ENCODE measurements at places on chromosomes 2 and 18. TPM values are rescaled to one million over a fixed set of nuclear protein-coding genes. Genes with fewer than 3 reads are reported as not detected.

DNA sequence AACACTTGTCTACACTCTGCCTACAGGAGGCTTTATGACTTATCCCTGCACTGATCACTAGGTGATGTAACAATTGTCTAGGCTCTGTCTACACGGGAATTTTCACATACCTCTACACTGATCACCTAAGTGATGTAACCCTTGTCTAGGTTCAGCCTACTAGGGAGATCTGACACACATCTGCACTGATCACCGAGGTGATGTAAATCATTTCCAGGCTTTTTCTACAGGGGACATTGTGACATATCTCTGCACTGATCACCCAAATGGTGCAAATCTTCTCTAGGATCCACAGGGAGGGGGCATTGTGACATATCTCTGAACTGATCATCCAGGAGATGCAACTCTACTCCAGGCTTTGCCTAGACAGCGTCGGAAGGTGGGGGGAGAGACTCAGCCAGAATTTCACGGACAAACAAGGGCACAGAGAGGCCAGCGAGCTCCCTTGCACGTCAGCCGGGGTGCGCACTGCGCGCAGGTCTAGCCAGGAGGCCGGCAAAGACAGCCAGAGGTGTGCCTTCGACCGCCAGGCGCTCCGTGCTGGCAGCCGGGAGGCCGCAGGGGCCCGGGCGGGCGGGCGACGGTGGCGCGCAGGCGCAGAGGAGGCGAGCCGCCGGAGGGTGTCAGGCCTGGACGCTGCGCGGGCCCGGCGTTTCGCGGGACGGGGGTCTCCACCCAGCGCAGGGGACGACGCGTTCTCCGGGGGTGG lies 46.9 kb upstream of the USP14 start:
- no peaks in the 10 kb centered on the region for H3K27me3 ChIP-seq
- no peak overlapping the region for H3K27ac ChIP-seq
- DNase-seq: peak; percentile 78
- H3K4me1 ChIP-seq: no peaks in the 10 kb centered on the region
- H3K4me3 ChIP-seq: peak overlapping the region; percentile 39

DNA sequence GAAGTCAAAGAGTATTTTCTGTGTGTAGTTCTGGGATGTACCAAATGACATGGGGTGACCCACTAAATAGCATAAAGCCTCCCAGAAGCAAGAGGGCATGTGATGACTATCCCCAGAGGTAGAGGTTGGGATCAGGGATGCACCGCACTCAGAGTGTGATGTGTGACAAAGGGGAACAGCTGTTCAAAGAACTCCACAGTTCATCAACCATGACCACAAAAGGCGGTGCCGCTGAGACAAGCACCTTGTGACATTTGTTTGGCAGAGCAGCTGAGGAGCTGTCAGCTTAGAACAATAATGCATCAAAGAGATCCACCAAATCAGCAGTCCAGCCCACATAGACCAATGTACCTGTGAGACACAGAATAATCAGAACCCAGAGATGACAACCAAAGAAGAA lies 81.3 kb downstream of the VWC2L start:
- H3K36me3 ChIP-seq: no peaks in the 10 kb centered on the region
- no peak overlapping the region for H3K4me3 ChIP-seq
- H3K27ac ChIP-seq: no peak overlapping the region

GRCh38 chr2:242060212-242060835 lies 190.8 kb downstream of the RTP5 start:
- no peaks in the 10 kb centered on the region for H3K36me3 ChIP-seq
- no peaks in the 10 kb centered on the region for H3K27me3 ChIP-seq
- H3K4me1 ChIP-seq: peaks cover 4% of the 10 kb centered on the region
- no peak overlapping the region for H3K27ac ChIP-seq
- H3K4me3 ChIP-seq: no peak overlapping the region

DNA sequence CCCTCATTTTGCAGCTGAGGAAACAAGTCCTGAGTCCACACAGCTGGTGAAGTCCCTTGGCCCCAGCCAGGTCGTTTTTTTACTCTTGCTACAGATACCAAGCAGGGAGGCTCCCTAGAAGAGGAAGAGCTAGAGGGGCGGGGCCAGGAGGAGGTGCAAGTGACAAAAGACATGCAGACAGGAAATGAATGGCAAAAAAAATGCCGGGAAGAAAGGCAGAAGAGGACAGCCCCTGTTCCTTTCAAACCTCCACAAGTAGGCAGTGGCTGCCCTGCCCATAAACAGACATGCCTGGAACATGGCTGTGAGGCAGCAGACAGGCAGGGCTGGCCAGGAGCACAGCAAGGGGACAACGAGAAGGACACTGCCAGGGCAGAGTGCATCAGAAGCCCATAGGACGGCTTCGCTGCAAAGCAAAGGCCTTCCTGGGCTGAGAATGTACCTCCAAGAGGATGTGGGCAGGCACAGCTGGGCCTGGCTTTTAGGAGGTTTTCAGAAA lies 108.7 kb downstream of the ZBTB7C start:
- H3K4me1 ChIP-seq: no peaks in the 10 kb centered on the region
- no peak for DNase-seq
- H3K36me3 ChIP-seq: no peaks in the 10 kb centered on the region
- no peak overlapping the region for H3K4me3 ChIP-seq
- peaks cover 3% of the 10 kb centered on the region for H3K27me3 ChIP-seq

GRCh38 chr2:237149425-237149824 lies 63.7 kb downstream of the COPS8 start:
- peaks cover 16% of the 10 kb centered on the region for H3K4me1 ChIP-seq
- no peaks in the 10 kb centered on the region for H3K27me3 ChIP-seq
- DNase-seq: peak; percentile 80
- H3K27ac ChIP-seq: peak overlapping the region; percentile 61
- no peak overlapping the region for H3K4me3 ChIP-seq

DNA sequence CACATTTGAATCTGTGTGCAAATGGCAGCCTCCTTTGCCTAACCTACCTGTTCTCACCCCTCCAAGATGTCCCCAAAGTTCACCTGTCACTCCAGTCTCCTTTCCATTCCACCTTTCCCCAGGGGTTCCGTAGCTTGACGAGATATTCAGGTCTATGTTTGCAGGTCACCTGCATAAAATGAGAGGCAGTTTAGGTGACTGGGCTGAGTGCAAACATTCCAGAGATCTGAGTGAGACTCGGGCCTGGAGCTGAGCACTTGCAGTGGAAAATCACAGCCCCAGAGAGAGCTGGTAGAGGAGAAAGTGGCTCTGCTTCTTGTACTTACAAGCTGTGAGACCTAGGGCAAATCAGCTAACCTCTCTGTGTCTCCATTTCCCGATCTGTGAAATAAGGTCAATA lies 20.1 kb downstream of the CAPN14 start:
- no peak overlapping the region for H3K4me3 ChIP-seq
- H3K27ac ChIP-seq: no peak overlapping the region
- H3K36me3 ChIP-seq: no peaks in the 10 kb centered on the region
- H3K27me3 ChIP-seq: 0 out of 2 replicates have a peak, but pooled peaks cover 5% of the 10 kb centered on the region
- DNase-seq: no peak
- H3K4me1 ChIP-seq: no peaks in the 10 kb centered on the region

GRCh38 chr2:219448776-219449341 lies 14.2 kb downstream of the SPEG start:
- DNase-seq: no peak
- peaks cover 46% of the 10 kb centered on the region for H3K4me1 ChIP-seq
- H3K4me3 ChIP-seq: no peak overlapping the region
- H3K27ac ChIP-seq: no peak overlapping the region
- H3K27me3 ChIP-seq: no peaks in the 10 kb centered on the region

- no peak overlapping the region for H3K27ac ChIP-seq
- DNase-seq: no peak
- H3K4me1 ChIP-seq: no peaks in the 10 kb centered on the region
These were observed 10.3 kb downstream of the ALPI start for GRCh38 chr2:232466221-232466620.

GRCh38 chr2:200373973-200374416 lies 67.5 kb downstream of the SPATS2L start:
- H3K27me3 ChIP-seq: no peaks in the 10 kb centered on the region
- no peaks in the 10 kb centered on the region for H3K36me3 ChIP-seq
- peaks cover 32% of the 10 kb centered on the region for H3K4me1 ChIP-seq
- no peak overlapping the region for H3K4me3 ChIP-seq
- no peak for DNase-seq

GRCh38 chr2:191645032-191645431 lies 32.9 kb upstream of the NABP1 start:
- DNase-seq: no peak
- H3K4me1 ChIP-seq: no peaks in the 10 kb centered on the region
- H3K27me3 ChIP-seq: no peaks in the 10 kb centered on the region
- H3K36me3 ChIP-seq: no peaks in the 10 kb centered on the region
- H3K27ac ChIP-seq: no peak overlapping the region

DNA sequence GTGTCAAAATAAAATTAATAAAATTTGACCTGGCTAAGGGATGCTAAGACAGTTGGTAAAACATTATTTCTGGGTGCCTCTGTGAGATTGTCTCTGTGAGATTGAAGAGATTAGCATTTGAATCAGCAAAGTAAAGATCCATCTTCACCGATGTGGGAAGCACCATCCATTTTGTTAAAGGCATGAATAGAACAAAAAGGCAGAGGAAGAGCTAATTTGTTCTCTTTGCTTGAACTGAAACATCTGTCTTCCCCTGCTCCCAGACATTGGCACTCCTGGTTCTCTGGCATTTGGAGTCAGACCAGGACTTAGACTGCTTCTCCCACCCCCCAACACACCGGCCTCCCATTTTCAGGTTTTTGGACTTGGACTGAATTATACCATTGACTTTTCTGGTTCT lies 603.8 kb upstream of the LINC00305 start:
- no peaks in the 10 kb centered on the region for H3K36me3 ChIP-seq
- H3K27me3 ChIP-seq: no peaks in the 10 kb centered on the region
- H3K27ac ChIP-seq: no peak overlapping the region

DNA sequence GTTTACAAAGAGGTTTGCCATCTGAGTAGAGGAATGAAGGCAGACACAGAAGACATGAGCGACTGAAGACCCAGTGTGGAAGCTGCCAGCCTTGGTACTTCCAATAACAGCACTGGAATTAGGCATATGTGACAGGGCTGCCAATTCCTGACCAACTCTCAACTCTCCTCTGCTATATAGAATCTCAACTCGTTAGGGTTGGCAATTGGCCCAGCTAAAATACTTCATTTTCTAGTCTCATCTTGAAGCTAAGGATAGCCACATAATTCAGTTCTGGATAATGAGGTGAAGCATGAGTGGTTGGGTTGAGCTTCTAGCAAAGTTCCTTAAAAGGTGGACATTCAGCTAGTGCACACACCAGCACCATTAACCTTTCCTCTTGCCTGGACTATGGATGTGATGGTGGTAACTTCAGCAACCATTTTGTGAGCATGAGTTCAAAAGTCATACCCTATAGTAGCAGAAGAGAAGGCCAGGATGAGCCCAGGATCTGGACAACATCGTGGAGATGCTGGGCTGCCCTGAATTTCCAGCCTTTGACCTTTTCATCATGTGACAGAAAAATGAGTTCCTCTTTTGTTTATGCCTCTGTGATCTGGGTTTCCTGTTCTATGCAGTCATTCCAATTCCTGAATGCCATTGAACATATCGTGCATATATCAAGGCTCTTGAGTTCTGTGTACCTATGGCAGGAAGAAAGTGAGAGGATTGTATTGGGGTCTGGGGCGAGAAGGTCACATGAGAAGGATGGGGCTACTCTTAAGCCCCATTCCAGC lies 68.1 kb upstream of the HAAO start:
- H3K27ac ChIP-seq: 0 out of 2 replicates have a peak overlapping the region, but pooled peaks have one; percentile 10
- no peaks in the 10 kb centered on the region for H3K27me3 ChIP-seq
- H3K4me1 ChIP-seq: peaks cover 13% of the 10 kb centered on the region
- DNase-seq: no peak
- no peaks in the 10 kb centered on the region for H3K36me3 ChIP-seq

DNA sequence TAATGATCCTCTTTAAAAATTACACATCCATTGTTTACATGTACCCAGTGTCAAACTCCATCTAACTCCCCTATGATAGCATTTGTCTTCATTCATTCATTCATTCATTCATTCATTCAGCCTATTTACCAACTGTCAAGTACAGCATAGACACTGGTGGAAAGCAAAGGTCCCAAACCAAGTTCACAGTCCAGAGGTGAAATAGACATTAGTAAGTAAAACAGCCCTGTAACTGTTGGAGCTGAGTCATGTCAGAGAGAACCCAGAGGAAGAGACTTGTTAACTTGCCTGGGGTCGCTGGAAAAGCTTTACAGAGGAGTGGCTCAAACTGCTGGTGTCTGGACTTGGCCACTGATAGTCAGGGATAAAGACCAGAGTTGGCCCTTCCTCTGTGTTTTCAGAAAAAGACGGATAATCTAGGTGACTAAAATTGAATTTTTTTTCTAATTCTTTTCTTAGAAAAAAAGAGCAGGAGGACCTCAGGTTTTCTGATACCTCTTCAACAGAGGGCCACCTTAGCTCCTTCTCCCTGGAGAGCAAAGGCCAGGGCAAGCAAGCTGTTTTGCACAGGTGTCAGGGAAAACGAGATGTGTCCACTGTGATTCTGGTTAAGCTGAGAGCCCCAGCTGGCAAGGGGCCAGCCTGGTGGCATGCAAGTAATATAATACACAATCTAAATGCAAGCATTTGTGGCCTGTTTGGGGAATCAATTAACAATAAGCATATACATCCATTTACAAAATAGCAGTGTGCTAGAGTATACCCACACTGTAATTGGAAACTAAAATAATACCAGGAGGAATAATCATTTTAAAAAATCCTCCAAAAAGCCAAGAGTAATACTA lies 96.7 kb upstream of the SLC14A2 start:
- peaks cover 58% of the 10 kb centered on the region for H3K4me1 ChIP-seq
- no peak overlapping the region for H3K27ac ChIP-seq
- no peaks in the 10 kb centered on the region for H3K36me3 ChIP-seq
- peak; percentile 37 for DNase-seq
- no peaks in the 10 kb centered on the region for H3K27me3 ChIP-seq

- H3K36me3 ChIP-seq: no peaks in the 10 kb centered on the region
- H3K4me1 ChIP-seq: peaks cover 11% of the 10 kb centered on the region
- H3K4me3 ChIP-seq: no peak overlapping the region
- H3K27ac ChIP-seq: no peak overlapping the region
- DNase-seq: peak; percentile 9
- H3K27me3 ChIP-seq: no peaks in the 10 kb centered on the region
These were observed 26.8 kb downstream of the AAK1 start for GRCh38 chr2:69616755-69617154.

DNA sequence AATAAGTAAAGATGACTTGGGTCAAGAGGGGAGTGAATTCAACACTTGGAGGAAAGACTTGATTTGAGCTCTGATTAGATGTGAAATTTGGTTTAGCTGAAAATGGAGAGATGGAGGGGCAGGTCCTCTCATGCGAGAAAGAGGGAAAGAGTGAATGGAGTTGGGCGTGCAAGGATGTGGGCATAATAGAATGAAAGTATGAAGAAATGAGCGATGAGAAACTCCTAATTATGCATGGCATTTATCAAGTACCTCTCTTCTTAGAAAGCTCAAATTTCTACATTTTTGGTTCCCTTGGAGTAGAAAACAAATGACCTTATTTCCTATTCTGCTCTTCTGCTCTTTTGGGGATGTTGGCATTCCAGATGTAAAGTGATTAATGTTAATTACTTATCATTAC lies 161.5 kb downstream of the PHLPP1 start:
- no peak overlapping the region for H3K27ac ChIP-seq
- peaks cover 43% of the 10 kb centered on the region for H3K4me1 ChIP-seq
- no peak for DNase-seq
- no peaks in the 10 kb centered on the region for H3K27me3 ChIP-seq

GRCh38 chr2:47485751-47486300 lies 82.9 kb downstream of the MSH2 start:
- no peak overlapping the region for H3K4me3 ChIP-seq
- H3K36me3 ChIP-seq: peaks cover 19% of the 10 kb centered on the region
- peak; percentile 53 for DNase-seq
- peak overlapping the region; percentile 43 for H3K27ac ChIP-seq
- peaks cover 27% of the 10 kb centered on the region for H3K4me1 ChIP-seq

LIPG gene
- polyA plus RNA-seq: 0.11 TPM

NAT8 gene
- not detected for polyA plus RNA-seq

SLC9A4 gene
- polyA plus RNA-seq: not detected

ADI1 gene
- polyA plus RNA-seq: 149 TPM

FAM228A gene
- not detected for polyA plus RNA-seq

DCDC2C gene
- not detected for polyA plus RNA-seq

All from GM23248 (cell line).